ENCODE measurements at places on chromosomes 13 and 19.

DNA sequence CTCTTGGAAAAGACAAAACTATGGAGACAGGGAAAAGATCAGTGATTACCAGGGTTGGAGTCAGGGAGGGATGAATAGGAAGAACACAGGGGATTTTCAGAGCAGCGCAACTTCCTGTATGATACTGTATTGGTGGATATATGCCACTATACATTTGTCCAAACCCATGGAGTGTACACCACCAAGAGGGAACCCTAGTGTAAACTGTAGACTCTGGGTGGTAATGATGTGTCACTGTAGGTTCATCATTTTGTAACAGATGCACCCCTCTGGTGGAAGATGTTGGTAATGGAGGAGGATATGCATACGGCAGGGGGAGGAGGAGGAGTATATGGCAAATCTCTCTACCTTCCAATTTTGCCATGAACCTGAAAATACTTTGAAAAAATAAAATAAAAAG is 68.1 kb downstream of the UFM1 start:
- no peak for DNase-seq

DNA sequence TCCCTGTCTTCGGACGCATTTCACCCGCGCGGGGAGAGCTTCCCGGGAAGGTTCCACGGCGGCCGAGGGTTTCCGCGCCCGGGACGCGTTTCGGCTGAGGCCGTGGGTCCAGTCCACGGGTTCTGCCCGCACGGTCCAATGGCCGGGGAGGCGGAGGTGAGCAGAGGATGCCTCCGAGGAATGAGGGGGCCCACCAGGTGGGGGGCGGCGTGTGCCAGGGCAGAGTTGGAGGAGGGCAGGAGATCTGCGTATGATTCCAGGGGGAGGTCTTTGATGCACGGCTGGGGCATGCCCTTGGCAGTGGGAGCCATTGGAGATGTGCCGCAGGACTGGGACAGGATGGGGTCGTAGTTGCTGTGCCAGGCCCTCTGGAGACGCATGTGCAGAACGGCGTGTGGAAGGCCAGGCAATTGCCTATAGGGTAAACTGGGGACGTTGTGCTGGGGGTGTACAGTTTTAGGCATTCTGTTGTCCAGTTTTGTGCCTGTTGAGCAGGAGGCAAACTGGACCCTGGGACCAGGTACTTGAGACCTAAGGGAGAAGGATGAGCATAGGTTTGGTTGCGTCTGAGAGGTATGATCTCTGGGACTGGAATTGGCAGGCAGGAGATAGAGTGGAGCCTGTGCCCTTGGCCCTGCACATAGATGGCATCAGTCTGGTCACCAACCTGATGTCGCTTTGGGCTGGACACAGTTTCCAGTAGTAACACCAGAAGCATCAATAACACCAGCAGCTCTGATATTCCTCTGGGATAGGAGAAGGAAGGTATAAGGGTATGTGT is 751 bp downstream of the ZNF584 start:
- DNase-seq = no peak

GRCh38 chr13:99496184-99497142 is 4.8 kb upstream of the TM9SF2 start:
- DNase-seq = peak; percentile 67

GRCh38 chr13:107079423-107080049 is 511.6 kb upstream of the ARGLU1 start:
- DNase-seq = no peak

- DNase-seq = no peak
These were observed 7.7 kb upstream of the LRFN3 start for GRCh38 chr19:35928507-35928906.

GRCh38 chr19:4454747-4455718 is 2.6 kb downstream of the UBXN6 start:
- DNase-seq = peak; percentile 77

DNA sequence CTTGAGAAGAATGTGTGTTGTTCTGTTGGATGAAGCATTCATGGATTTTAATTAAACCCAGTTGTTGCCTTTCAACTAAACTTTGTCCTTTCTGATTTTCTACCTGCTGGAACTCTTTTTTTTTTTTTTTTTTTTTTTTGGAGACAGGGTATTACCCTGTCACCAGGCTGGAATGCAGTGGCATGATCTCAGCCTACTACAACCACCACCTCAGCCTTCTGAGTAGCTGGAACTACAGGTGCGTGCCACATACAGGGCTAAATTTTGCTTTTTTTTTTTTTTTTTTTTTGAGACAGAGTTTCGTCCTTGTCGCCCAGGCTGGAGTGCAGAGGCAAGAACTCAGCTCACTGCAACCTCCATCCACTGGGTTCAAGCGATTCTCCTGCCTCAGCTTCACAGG is 6.9 kb downstream of the ZNF791 start:
- DNase-seq = no peak

DNA sequence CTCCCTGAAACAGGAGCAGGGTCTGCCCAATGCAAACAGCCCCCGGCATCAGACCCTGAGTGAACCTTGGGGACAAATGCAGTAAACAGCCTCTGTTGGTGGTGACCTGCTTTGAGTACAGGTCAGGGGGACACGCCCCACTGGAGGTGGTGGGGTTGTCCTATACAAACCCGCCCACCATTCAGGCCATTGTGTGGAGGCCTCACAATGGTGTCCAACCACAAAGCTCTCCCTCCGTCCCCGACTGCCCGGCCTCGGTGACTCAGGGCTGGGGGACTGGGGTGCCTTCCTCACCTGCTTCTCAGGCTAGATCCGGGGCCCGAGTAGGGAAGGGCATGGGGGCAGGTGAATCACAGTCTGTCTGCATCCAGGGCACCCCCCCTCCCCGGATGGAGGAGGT is 1.5 kb downstream of the MUC16 start:
- DNase-seq = no peak

DNA sequence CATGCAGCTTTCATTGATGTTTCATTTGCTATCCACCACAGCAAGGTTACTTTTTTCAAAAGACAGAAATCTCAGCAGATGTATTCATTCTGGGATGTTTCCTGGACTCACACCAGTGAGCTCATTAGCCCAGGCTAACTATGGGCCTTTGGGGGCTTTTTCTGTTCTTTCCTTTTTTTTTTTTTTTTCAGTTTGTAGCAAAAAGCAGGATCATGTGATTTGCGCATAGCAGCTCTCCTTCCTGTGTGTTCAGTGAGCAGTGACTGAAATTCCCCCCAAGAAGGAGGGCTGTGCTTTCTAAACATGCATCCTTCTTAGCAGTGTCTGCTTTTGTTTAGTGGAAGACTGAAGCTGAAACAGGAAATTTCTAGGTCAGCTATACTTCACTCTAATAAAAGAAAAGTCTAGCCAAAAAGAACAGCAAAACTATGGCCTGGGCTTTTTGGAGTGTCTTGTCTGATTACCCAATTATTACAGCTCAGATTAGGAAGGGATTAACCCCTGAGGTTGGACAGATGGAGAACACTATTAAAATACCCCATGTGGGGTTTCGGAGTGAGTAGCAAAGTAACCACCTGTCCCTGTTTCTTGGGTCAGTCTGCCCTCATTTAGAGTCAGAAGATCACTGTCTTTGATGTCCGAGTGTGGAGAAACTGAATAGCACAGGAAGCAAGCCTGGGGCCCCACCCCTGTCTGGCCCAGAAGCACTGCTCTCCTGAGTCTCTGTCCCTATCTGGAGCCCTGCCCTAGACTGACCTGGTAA is 8.9 kb upstream of the AMER2 start:
- DNase-seq = no peak

- DNase-seq = no peak
These were observed 131.3 kb downstream of the CYSLTR2 start for GRCh38 chr13:48784916-48785548.

DNA sequence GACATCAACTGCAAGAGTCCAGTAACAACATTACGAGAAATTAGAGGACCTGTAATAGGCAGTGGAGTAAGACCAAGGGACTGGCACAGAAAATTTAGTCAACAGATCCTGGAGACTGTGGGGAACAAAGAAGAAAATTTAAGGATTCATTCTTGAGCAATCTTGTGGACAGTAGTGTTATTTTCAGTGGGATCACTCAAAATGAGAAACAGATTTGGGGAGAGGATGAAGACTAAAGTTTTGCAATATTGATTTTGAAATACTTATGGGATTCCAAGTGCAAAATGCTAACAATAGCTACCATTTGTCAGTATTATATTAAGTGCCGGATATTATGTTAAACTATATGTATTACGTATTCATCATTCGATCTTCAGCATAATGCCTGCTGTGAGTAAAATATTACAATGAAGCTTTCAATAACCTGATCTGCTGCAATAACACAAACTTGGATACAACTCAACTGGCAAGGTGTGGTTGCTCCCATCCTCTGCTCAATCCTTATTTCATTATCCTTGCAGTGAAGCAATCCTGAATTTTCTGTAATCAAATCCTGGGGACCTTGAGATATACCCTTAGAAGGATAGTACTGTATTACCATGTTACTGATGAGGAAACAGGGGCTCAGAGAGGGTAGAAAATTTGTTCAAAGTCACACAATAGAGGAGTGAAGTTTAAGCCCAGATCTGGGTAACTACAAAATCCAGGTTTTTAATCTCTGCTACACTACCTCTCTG is 84.2 kb downstream of the SACS start:
- DNase-seq = no peak

DNA sequence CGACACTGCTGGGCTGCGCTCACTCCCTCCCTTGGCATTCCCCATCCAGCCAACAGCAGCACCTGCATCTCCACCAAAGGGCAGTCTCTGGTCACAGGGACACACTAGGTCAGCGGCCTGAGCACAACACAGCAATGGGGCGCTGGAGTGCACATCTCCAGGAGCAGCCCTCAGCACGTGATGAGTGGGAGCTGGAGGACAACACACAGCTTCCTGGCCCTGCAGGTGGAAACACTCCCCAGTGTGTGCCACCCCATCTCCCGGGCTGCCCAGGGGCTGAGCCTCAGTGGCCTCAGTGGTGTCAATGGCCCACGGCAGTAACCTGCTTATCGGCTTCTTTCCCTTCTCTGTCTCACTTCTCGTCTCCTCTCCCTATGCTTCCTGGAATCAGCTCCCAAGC is 96.8 kb upstream of the VSTM2B start:
- DNase-seq = no peak

DNA sequence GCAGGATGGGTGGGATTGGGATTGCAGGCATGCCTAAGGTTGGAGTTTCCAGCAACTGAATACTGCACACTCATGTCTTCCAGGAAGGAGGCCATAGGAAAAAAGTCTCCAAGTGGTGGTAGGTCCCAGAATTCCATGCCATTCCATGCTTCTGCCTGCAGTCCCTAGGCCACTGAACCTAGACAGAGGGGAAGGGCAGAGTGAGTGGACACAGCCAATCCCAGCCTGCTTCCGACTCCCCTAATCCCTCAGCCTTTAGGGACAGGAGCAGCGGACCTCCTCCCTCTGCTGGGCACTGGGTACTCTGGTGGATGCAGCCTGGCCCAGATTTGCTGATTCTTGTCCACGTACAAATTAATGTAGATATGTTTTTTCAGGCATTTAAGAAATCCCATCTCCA is 17.0 kb downstream of the VSTM2B start:
- no peak for DNase-seq

DNA sequence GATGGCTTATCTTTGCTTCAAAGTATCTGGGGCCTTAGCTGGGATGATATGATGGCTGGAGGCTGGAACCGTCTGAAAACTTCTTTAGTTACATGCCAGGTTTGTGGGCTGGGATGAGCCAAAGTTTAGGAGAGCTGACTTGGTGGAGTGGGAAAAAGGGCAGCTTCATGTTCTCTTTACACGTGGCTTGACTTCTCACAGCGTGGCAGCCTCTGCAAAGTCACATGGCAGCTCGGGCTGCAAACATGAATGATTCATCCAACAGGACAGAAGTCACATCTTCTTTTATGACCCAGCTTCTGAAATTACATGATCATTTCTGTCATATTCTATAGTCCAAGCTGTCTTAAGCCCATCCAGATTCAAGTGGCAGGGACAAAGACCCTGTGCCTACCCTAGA is 176.0 kb downstream of the OLFM4 start:
- DNase-seq = no peak

- DNase-seq = no peak
These were observed 178.1 kb downstream of the FLT1 start for GRCh38 chr13:28316836-28317235.

- DNase-seq = no peak
These were observed at the start of gene TNNT1 for GRCh38 chr19:55149078-55150003. TSS of gene TNNT1 (minus strand) at chr19:55149206. CDS start at chr19:55147157, 2,049 bp downstream.

DNA sequence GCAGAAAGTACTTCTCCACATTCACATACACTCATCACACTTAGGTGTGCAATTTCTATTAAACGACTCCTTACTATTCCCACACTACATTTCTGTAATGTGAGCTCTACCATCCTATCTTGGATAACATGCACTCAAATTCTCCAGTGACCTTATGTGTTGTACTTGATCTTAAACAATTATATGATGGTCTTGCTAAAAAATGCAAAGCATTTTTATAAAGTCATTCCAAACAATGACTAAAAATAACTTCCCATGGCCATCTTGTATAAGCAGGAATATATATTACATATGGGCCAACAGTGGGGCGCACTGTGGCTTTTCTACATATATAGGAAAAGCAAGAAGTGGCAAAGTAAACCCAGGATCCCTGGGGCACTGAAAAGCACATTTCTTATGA is 155.5 kb downstream of the FLT1 start:
- DNase-seq = no peak

DNA sequence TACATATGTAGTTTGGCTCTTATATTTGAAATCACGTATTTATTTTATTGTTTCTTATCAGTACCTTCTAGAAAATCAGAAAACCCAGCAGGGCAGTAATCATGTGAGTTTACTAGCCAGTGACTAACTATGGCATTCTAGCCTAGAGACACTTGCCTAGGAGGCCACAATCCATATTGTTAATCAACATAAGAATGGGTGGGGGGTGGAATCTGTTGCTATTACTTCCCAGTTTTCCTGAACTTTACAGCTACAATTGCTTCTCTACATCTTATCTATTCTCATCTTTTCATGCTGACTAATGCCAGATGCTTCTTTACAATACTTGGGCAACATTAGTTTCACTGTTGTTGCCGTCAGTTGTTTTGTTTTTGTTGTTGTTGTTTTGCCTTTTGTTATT is 18.7 kb upstream of the ATXN8OS start:
- DNase-seq = no peak

DNA sequence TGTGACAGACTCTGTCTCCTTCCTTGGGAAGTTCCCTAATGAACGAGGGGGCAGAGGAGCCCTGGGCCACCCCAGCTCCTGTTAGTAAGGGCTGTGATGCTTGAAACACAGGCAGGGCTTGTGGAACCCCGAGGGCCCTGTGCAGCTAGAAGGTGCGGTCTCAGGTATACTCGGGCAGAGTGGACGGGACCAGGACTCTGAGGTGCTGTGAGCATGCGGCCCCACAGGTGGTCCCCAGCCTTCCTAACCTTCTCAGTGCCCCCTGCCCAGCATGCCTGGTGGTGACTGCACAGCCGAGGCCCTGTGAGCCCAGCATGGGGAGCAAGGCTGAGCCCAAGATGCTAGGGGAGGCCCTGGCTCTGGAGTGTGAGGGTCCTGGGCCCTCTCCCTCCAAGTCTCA is 4.0 kb upstream of the SIGLEC8 start:
- no peak for DNase-seq

- DNase-seq = no peak
These were observed 8.3 kb upstream of the NTN5 start for GRCh38 chr19:48681127-48681470.

- no peak for DNase-seq
These were observed 335.7 kb downstream of the RFC3 start for GRCh38 chr13:34153428-34154180.

- DNase-seq = no peak
These were observed 46.4 kb downstream of the DLEU7 start for GRCh38 chr13:50797091-50797490.

- no peak for DNase-seq
These were observed 294.2 kb downstream of the FGF9 start for GRCh38 chr13:21965095-21965494.

- no peak for DNase-seq
These were observed 5.1 kb upstream of the DHDH start for GRCh38 chr19:48928164-48929025.

GRCh38 chr13:111528513-111528912 is 208.1 kb downstream of the TEX29 start:
- no peak for DNase-seq
